ENCODE measurements at places on chromosomes 3 and 15.

DNA sequence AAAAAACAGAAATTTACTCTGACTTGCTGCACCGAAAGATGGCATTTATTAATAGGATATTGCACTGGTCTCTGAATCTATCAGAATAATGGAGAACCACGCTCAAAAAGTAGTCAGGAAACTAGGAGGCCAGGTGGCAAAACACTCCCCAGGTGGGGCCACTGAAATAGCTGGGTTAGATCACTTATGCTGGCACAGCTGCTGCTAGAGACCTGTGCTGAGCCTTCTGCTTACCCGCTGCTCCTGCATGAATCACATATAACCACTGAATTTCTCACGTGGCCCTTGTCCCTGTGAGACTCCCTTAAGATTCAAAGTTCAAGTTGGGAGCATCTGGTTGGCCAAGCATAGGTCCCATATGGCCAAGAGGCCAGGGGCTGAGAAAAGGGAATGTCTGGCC, 66.0 kb upstream of the OXTR start:
- no peak for DNase-seq

DNA sequence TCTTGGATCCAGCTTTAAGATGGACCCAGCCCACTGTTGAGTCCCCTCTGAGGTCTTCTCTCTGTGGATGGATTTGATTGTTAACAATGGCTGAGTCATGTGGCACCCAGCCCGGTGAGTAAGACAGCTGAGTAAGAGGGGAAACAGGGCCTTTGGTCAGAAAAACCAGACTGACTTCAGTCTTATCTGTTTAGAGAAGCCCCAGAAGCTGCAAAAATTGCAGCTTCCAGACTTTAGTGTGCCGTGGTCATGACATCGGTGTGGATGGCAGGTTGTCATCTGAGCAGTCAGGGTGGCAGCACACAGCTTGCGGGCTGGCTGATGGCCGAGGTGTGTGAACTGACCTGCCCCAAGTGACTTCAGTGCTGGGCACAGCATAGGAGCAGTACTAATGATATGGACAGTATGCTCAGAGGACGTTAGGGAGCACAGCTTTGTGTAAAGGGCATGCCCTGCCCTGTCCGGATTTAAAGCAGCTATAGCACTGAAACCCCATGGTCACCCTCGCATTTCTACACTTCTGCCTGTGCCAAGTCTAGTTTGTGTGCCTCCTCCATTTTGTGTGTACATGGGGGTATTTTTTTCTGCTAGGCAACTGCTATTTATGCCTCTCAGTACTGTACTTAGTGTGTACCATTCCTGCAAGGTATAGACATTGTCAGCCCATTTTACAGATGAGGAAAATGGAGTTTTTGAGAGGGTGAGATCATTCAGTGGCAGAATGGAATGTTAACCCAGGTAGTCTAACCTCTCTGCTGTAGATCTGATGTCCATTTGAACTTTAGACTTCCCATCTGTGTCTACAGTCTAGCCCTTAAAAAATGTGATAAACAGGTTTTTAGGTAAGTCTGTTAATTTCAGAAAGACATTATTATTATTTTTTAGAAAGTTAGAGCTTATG, 44.4 kb downstream of the FLNB start:
- DNase-seq: no peak

GRCh38 chr15:41853831-41854230, 15.2 kb downstream of the PLA2G4B start:
- no peak for DNase-seq

- no peak for DNase-seq
Measured at GRCh38 chr3:33456756-33457155, 16.6 kb upstream of the UBP1 start.

DNA sequence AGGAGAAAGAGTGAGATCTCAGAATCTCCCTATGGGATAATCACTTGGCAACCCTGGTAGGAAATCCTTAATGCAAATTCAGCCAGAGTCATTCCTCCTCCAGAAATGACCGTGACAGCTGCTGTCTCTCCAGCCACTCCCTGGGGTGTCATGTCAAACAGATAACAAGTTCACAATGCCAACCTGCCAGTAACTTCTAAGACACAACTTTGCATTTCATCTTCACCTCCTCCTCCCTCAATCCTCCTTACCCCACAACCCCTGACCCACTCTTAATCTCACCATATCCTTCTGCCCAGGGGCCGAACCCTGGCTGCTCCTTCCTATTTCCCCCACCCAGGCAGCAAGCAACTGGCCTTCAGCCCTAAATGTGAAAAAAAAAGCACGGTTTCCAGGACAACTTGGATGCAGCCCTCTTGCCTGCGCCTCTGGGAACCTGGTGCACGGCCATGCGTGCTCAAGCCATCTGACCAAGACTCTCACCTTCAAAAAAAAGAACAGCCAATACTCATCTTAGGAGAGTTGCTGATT, 166.0 kb downstream of the NTRK3 start:
- no peak for DNase-seq

DNA sequence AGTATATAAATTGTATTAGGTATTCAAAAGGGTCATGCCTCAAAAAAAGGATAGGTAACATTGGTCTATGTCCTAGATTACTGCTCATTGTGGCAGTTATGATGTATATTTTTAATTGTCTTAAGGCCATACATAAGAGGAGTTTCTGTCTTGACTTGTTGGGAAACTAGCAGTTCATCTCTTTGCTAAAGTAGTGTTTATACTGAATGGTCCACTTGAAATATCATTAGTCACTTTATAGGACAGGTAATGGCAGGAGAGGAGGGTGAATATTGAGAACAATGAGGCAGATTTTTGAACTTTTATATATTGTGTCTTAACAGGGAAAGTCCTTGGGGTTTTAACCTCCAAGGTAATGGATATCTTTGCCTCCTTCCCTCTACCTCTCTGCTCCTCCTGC, 58.4 kb downstream of the TP63 start:
- no peak for DNase-seq

DNA sequence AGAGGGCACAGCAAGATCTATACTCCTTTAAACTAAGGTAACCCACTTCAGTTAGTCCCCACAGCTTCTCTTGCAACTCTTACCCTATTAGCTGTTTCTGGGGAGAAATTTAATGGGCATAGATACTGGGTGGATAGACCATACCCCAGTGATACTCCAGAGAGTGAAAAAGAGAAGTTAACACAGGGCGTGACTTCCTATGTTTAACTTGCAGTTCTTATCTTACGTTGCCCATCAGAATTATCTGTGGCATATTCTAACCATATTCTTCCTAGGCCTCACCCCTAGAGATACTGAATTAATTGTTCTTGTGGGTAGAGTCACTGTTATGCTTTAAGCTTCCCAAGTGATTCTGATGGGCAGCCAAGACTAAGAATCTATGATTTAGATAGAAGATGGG, 485.4 kb upstream of the TPRG1 start:
- no peak for DNase-seq

DNA sequence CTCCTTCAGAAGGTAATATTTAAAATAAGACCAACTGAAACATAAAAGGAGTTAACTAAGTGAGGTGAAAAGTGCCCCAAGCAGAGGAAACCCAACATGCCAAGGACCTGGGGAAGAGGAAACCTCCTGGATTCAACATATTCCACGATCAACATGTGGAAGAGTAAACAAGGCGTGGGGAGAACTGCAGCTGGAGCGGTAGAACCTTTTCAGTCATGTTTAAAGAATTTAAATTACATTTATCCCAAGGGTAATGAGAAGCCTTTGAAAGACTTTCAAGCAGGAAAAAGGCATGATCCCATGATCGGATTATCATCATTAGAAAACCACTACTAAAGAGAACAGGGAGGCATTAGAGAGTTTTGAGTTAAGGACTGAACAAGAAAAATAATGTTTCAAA, 330.7 kb downstream of the FHIT start:
- no peak for DNase-seq

- no peak for DNase-seq
Measured at GRCh38 chr15:22258398-22259150, 178.2 kb downstream of the OR4M2 start.

DNA sequence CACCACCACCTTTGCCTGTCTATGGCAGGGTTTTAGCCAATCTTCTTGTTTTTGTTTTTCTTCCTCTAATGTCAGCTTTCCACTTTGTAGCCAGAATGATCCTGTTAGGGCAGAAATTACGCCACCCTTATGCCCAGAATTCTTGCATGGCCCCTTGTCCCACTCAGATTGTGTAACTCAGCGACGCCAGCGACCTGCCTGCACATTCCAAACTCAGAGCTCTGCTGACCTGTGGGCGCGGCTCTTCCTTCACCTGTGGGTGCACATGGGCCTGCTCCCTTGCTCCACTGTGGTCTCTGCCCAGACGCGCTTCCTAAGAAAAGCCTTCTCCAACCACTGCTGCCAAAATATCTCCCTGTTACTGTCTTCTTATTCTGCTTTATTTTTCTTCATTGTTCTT, 45.0 kb downstream of the MED12L start:
- DNase-seq: no peak

DNA sequence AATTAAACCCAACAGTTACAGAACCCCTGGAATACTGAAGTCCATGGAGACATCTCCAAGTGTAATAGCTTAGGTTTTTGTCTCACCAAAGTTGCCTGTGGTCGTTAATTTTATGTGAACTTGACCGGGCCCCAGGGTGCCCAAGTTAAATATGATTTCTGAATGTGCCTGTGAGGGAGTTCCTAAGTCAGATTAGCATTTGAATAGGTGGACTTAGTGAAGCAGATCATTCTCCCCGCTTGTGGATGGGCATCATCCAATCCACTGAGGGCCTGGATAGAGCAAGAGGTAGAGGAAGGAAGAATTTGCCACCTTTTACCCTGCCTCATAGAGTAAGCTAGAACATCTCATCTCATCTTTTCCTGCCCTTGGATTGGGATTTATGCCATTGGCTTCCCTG, 203.0 kb downstream of the MYRIP start:
- DNase-seq: no peak

DNA sequence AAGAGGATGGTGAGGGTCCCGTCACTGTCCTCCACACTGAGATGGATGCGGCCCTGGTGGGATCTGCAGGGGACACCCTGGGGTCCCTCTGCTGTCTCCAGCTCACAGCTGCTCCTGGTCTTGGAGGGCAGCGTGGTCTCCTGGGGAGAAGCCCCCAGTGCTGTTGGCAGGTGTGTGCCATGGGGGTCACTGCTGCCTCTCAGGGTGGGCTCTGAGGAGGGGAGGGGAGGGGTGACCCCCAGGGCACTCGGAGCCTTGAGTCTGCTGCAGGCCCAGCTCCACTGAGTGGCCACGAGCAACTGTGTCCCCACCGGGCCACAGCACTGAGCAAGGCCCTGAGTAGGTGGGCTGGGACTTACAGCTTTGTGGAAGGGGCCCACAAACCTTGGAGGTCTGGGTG, 34.7 kb downstream of the KLHL25 start:
- no peak for DNase-seq

- no peak for DNase-seq
Measured at GRCh38 chr3:132925256-132925930, 112.8 kb upstream of the TMEM108 start.

DNA sequence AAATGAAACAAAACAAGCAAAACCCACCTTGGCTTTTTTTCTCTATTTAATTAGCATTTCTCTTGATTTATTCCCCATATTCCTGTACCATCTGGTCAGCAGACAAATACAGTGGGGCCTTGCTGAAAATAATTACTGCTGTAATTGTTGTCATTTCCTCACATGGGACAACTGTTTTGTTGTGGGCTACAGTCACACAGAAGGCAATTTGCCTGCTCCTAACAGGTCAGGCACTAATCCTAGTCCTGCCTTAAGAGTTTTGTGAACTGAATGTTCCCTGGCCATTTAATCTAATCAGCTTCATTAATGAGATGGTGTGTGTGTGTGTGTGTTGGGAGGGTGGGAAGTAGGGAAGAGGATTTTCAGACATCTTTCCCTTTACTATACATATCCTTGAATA, 11.6 kb downstream of the TRPC1 start:
- no peak for DNase-seq

- no peak for DNase-seq
Measured at GRCh38 chr3:148101061-148101460, 596.6 kb upstream of the AGTR1 start.

- no peak for DNase-seq
Measured at GRCh38 chr3:5087209-5087608, 34.9 kb upstream of the ARL8B start.

- no peak for DNase-seq
Measured at GRCh38 chr15:70358871-70359647, 261.3 kb upstream of the TLE3 start.

All from effector CD4-positive, alpha-beta T cell (primary cell).